NCI-H2171 (cell line): ENCODE measurements at places on chromosomes 12 and 14.

DNA sequence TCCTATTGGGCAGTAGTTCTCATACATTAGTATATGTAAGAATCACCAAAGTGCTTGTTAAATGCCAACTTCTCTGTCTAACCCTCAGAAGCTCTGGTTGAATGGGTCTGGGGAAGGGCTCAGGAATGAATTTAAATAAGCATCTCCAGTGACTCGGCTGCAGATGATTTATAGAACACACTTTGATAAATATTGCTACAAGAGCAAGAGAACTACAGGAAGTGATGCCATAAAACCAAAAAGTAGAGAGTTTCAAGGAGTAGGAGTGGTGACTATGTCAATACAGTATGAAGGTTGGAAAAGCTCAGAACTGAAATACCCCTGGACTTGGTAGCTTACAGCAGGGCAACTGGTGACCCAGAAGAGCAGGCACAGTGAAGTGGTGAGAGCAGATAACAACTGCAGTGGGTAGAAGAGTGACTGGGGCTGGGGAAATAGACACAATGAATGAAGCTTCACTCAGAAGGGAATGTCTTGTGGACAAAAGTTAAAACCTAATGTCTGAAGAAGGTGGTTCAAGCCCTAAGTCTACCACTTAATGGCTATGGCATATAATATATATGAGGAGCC lies 8.0 kb upstream of the PLEKHA5 start:
- DNase-seq: no peak

DNA sequence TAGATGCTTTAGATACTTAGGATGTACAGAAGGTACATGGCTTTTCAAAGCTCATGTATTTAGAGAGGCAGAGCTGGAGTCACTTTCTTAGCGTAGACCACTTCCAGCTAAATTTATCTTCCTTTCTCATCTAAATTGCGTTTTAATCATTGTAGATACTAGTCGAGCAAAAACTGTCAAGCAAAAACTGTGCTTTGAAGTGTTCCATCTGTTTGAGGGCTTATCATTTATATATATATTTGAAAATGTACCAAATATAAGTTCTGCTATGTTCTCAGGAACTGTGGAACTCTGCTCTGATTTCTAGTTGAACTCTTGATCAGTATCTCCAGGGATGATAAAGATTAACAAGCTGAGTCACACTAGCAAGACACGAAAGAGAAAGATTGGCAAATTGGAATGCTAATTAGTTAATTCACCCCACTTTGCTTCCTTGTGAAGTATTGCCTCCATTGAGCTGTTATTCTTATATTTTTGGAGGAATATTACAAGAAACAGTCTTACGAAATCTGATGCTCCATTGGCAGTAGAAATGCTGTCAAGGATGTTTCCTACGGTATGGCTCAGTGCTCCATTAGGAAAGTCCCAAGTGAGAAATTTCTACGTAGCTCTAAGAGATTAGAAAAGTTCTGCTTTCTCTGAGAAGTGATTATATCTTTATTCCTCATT lies 310.7 kb downstream of the AEBP2 start:
- no peak for DNase-seq

GRCh38 chr12:67482751-67483661 lies 165.5 kb upstream of the DYRK2 start:
- no peak for DNase-seq

DNA sequence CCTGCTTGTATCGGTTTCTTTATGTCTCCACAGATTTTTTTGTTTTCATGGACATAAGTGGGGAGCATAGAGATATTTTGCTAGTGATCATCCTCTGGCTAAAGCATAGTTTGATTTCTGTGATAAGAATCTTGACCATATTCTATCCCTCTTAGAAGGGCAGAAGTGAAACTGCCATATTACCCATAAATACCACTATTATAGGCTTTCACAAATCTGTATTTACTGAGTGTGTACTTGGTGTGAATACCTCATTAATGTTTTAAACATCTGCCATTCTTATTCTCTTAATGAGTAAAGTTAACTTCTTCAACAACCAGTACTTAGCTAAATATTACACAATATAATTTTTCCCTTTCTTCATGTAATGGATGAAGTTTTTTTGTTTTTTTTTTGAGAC lies 16.1 kb downstream of the WNK1 start:
- no peak for DNase-seq

- DNase-seq: peak; percentile 52
These were observed 71.7 kb downstream of the CCDC92 start for GRCh38 chr12:123900871-123901376.

- DNase-seq: no peak
These were observed 9.1 kb downstream of the ULK1 start for GRCh38 chr12:131903270-131904255.
